ENCODE measurements at places on chromosomes 2 and 18.

DNA sequence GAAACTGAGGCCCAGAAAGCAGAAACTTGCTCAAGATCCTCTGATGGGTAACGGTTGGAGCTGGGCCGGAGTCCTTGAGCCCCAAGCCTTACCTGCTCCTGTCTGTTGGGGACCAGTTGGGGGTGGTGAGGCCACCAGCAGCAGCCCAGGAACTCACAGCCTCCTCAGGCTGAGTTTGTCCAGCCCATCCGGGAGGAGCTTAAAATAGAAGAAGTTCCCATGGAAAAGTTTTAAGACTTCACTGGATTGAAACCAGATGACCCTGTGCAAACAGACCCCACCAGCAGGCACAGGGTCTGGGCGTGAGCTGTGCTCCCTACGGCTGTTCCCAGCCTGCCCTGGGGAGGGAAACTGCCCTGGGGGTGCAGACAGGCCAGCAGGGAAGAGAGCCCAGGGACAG lies 40.6 kb upstream of the FOSL2 start:
- no peak for DNase-seq

GRCh38 chr2:238499731-238500580 lies 73.2 kb downstream of the ASB1 start:
- DNase-seq = no peak

DNA sequence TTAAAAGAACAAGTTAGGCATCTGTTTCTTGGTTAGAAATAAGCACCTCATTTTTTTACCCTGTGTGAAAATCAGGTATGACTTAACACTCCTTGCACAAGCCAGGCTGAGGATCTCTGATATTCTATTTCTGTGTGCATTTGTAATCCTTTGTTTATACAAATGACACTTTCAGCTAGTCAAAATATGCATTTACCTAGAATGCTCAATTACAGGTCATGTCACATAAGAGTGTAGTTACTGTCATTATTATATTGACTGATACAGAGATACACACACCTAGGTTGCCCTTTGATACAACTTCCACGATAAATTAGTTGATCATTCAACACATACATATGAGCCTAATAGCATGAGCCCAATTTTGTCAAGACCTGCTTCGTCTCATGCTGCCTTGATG lies 144.3 kb downstream of the CHST9 start:
- no peak for DNase-seq

GRCh38 chr2:86396291-86396785 lies 44.8 kb upstream of the KDM3A start:
- peak; percentile 75 for DNase-seq

- DNase-seq = no peak
These were observed 422.0 kb downstream of the GALR1 start for GRCh38 chr18:77671456-77672167.

- no peak for DNase-seq
These were observed 34.1 kb downstream of the KIF5C start for GRCh38 chr2:148909114-148909513.

DNA sequence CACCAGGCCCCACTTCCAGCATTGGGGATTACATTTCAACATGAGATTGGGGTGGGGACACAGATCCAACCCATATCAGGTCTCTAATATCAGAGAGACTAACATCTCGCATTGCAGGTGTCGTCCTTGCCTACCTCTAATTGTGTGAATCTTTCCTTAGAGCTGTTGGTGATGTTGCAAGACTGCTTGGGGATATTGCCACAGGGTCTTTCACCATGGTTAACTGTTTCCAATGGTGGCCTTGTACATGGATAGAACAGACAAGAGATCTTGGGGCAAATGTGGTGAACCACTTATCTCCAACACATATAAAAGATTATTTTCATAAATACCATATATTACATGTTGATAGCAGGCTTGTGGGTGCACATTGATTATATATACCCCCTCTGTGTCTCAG lies 270.3 kb upstream of the LINC00305 start:
- no peak for DNase-seq

- peak; percentile 19 for DNase-seq
These were observed 11.4 kb downstream of the ID2 start for GRCh38 chr2:8693157-8693821.

- peak; percentile 97 for DNase-seq
These were observed 15.5 kb upstream of the RAB10 start for GRCh38 chr2:26018184-26019055.

DNA sequence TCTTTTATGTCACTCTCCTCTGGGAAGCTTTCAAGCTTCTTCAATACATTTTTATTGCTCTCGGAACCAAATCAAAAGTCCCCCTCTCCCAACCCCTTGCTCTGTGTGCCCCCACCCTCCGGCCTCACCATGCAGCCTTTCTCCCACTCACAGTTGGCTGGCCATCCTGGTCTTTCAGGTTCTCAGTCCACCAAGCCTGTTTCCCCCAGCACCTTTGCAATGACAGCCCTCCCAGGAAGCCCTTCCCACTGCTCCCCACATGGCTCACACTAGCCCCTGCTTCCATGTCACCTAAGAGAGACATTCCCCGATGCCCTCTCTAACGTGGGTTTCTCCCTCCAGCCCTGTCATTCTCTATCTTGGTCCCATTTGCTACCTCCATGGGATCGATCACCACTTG lies 266.6 kb downstream of the SRBD1 start:
- DNase-seq = no peak

DNA sequence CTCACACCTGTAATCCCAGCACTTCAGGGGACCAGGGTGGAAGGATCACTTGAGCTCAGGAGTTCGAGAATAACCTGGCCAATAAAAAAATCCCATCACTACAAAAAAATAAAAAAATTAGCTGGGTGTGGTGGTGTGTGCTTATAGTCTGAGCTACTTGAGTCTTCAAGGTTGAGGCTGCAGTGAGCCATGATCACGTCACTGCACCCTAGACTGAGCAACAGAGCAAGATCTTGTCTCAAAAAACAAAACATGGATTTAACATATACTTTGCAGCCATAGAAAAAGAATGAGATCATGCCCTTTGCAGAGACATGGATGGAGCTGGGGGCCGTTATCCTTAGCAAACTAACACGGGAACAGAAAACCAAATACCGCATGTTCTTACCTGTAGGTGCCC lies 22.2 kb downstream of the SH2D6 start:
- DNase-seq = no peak

- no peak for DNase-seq
These were observed 7.5 kb upstream of the SP9 start for GRCh38 chr2:174327021-174327840.

GRCh38 chr2:80489717-80490116 lies 185.2 kb upstream of the LRRTM1 start:
- DNase-seq = peak; percentile 92
